Stimulated activated CD4-positive, alpha-beta T cell treated with anti-CD3 and anti-CD28 coated beads, Interleukin-1b, Interleukin-23, amount 100 ng/mL, for 24 hours (primary cell): ENCODE measurements at places on chromosomes 3 and 15.

DNA sequence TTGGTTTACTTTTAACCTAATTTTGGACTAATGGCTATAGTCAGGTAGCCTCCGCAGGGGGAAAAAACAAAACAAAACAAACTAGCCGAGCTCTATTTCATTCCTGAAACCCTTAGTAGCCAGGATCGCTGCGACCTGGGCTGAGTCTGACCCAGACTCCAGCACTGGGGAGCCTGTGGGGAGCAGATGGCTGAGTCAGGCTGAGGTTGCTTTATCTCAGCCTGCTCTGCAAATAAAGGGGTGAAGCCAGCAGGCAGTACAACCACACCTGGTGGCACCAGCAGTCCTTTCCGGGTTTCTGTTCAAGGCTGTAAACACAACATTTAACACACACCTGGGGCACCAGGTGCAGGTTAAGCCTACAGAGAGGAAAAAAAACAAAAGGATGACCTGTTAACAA lies 27.3 kb downstream of the ABHD2 start:
- no peak for DNase-seq

- no peak for DNase-seq
Observed at GRCh38 chr3:139564294-139564861, 24.8 kb upstream of the RBP1 start.

- DNase-seq: no peak
Observed at GRCh38 chr3:9760779-9761505, 8.8 kb downstream of the CAMK1 start.

DNA sequence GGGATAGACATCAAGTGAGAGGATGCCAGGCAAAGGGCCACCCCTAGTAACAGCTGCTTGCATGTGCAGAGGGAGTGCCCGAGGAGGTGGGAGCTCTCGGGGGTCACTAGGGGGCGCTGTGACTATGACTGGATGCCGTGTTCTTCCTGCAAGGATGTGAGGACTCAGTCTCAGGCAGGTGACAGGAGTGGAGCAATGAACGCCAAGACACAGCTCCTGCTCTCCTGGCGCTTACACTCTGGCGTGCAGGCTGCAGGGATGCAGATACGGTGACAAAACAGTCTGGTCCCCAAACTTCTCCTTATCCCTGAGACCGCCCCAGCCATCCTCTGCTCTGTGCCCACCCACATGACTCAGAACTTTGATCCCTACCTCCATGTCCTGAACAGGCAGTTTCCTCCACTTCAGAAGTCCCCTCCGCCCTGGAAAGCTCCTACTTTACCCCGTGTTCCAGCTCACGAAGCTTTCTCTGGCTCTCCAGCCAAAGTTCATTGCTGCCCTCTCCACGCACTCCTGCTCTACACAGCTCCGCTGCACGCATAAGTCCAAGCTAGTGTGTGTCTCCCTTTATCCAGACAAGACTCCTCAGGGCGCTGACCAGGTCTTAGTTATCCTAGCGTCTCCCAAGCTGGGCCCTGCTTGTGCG lies 14.7 kb downstream of the RHOV start:
- DNase-seq: peak; percentile 83

DNA sequence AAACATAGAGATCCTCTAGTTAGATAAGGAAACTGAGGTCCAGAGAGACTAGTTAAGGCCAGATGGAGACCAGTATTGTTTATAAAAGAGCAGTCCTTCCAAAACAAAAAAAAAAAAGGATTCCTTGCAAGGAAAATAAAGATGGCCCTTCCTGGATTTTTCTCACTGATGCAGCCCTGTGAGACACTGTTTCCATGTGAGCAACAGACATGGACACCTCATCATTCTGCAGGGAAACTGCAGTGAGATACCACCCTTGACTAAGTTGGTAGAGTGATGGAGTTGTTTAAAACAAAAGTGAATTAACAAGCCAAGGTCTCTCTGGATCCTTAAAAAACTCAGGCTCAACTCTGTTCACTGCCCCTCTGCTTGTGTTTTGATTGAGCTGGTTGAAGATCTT lies 65.6 kb upstream of the MYZAP start:
- DNase-seq: no peak

DNA sequence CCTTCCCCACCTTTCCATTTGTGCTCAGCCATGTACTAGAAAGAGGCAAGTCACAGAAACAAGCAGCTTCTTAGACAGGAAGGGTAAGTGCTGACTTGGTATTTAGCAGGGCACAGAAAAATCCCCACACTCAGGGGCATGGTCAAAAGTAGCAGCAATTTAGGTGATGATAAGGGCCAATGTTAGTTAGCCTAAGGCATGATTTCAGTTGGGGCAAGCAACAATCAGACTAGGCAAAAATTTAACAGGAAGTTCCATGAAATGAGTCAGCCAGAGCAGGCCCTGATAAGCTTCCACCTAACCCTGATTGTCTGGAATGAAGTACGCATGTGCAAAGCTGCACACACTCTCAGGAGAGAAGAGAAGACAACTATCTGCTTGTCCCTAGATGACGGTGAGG lies 423.4 kb upstream of the UBE2E2 start:
- DNase-seq: no peak

- no peak for DNase-seq
Observed at GRCh38 chr3:138947495-138948121, 591 bp downstream of the FOXL2NB start.

DNA sequence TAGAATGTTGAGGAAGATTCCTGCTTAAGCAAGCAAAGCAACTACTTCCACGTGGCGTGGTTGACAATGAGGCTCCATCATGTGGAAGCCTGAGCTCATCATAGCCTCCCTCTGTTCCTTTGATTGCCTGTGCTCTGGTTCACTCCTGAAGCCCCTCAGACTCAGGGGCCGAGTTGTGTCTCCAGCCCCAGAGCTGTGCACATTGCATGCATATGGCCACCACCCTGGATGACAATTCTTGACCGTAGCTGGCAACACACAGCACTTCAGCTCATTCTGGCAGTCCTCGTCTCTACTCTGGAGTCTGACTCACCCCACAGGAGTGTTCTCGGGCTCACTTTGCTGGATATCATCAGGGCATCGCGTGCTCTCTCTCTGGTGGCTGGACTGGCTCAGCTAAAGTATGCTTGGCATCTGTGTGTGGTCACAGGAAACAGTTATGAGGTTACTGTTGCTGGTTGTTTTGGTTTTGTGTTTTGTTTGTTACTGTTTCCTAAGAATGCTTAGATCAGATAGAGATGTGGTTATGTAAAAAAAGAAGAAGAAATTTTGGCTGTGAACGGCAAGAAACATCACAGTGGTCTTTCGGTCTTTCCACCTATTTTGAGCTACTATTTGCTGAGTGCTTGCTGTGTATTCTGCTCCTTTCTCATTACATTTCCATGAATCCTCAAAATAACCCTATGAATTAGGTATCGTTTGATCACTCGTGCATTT lies 41.6 kb upstream of the MRPS22 start:
- DNase-seq: no peak
